Activated effector memory CD4-positive, alpha-beta T cell treated with Interleukin-2 at 50 U/mL for 16 hours (primary cell): ENCODE measurements at places on chromosomes 12 and 14.

DNA sequence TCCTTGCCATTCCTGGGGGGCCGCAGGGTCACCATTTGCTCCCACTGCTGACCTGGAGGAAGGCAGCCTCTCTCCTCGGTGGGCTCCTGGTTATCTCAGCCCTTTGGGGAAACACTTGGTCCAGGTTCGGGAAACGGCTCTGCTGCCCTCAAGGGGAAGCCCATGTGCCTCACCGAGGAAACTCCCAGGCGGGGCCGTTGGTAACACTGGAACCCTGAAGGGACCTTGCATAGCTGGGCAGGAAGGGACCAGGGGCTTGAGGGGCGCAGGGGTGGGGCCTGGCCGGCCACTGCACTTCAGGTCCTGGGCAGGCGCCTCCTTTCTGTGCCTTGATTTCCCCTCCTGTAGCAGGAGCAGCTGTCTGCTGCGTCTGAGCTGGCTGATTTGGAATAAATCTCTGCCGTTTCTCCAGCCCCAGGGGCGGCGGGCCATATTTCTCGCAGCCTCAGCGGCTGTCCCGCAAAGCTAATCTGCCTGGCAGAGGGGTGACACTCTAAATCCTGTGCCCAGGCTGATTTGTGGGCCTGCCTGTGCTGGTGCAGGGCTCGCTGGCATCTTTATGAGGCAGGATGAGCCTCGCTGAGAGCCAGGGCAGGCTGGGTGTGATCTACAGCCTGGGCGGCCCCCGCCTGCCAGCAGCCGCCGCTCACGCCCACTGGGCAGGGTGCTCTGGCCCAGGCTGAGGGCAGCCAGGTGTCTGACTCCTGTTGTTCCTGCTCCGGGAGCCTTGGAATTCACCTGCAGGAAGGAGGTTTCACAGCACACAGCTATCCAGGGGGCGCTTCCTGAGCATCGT lies 49.7 kb downstream of the KIF26A start:
- DNase-seq = no peak

- DNase-seq = no peak
Measured at GRCh38 chr12:6769666-6770065, 2.7 kb upstream of the LAG3 start.

DNA sequence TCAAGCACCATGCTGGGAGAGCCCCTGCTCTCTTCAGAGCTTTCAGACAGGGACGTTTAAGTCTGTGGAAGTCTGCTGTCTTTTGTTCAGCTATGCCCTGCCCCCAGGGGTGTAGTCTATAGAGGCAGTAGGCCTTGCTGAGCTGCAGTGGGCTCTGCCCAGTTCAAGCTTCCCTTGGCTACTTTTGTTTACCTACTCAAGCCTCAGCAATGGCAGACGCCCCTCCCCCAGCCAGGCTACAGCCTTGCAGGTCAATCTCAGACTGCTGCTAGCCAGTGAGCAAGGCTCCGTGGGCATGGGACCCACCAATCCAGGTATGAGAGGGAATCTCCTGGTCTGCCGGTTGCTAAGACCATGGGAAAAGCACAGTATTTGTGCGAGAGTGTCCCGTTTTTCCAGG lies 37.4 kb upstream of the C12orf71 start:
- DNase-seq = no peak

- peak; percentile 64 for DNase-seq
Measured at GRCh38 chr14:51979088-51979709, 10.1 kb upstream of the RTRAF start.
